ENCODE measurements at places on chromosomes 16 and 17.
A peak's percentile ranks its signal among the peaks of the same experiment; 100 is the strongest.

GRCh38 chr17:5248821-5249479 lies 14.3 kb upstream of the SCIMP start:
- no peak for DNase-seq

DNA sequence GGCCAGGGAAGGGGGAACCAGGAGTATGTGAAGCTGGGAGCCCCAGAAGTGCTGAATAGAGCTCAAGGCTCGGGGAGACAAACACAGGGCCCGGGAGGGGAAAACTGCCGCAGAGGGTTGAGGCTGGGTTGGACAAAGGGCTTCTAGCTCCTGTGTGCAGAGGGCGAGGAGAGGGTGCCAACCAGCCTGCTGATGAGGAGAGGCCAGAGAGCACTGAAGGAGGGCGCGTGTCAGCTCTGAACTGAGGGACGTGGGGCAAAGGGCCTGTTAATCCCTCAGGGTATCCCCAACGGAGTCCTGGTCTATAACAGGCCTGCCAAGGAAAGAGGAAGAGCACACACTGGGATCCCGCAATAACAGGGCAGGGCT lies 151.3 kb downstream of the C16orf78 start:
- no peak for DNase-seq

GRCh38 chr17:61000911-61001310 lies 323.3 kb downstream of the BCAS3 start:
- DNase-seq: no peak

DNA sequence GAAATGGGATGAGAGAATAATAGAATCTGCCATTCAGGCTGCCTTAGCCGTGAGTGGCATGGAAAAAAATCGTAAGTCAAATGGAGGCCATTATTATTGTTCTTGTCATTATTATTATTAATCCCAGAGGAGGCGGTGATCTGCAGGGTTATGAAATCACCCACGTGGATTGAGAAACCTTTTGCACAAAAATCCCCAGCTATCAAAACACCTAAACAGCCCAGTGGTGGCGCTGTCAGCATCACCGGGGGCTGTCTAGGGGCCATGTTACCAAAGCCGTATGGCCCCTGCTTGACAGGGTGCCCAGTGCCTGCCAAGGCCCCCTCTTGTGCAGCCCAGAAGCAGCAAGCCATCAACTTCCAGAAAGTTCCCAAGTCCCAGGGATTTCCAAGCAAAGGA lies 25.2 kb downstream of the CNGB1 start:
- no peak for DNase-seq

GRCh38 chr17:2336852-2337543 lies at the start of gene SGSM2:
Gene SGSM2, plus strand, starts transcription at chr17:2337501. Its CDS starts 188 bp downstream, at chr17:2337689.
- DNase-seq: peak; percentile 78

- DNase-seq: peak; percentile 45
Observed at GRCh38 chr17:13601776-13602551, at the start of gene HS3ST3A1. Gene HS3ST3A1, minus strand, starts transcription at chr17:13601929. Its CDS starts 800 bp downstream, at chr17:13601129.

- DNase-seq: peak; percentile 82
Observed at GRCh38 chr17:75876190-75876937, 2.0 kb downstream of the TRIM47 start.

DNA sequence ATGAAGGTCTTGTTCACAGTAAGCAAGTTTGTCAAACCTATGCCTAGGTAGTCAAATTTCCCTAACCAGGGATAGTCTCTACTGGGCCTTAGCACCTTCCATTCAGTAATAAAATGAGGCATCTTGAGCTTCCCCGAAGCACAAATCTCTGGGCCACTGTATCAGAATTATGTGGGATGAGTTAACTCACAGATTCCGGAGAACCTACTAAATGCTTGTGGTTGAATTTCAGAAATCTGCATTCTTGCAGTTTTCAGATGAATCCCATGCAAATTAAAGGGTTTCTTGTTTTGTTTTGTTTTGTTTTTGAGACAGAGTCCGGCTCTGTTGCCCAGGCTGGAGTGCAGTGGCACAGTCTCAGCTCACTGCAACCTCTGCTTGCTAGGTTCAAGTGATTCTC lies 478.8 kb upstream of the HSBP1 start:
- no peak for DNase-seq

DNA sequence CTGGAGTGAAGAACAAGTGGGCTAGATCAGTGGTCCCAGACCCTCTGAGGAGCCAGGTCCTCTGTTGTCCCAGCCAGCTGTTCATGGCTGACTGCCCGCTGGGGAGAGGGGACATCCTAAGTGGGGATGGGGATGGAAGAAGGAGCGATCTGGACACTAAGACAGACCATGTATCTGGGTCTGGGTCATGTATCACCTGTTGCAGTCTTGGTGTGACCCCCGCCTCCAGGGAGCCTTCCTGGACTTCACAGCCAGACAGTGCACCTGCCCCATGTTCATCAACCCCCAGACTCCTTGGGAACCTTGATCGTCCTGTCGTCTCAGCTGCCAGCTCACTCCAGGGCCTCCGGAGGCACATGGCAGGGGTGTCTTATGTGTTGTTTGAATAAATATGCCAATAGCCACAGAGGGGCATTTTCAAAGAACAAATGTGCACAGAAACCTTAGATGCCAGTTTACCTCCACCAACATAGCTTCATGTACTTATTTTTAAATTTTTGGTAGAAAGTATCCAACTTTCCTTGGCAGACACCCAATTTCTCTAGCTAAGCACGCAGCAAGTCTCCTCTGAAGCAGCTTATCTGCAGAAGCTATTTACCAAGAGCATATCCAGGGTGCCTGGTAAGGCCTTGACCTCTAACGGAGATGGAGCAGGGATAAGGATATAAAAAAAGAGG lies 43.2 kb downstream of the CRISPLD2 start:
- DNase-seq: no peak

GRCh38 chr16:31085411-31085810 lies 3.3 kb downstream of the PRSS53 start:
- no peak for DNase-seq

DNA sequence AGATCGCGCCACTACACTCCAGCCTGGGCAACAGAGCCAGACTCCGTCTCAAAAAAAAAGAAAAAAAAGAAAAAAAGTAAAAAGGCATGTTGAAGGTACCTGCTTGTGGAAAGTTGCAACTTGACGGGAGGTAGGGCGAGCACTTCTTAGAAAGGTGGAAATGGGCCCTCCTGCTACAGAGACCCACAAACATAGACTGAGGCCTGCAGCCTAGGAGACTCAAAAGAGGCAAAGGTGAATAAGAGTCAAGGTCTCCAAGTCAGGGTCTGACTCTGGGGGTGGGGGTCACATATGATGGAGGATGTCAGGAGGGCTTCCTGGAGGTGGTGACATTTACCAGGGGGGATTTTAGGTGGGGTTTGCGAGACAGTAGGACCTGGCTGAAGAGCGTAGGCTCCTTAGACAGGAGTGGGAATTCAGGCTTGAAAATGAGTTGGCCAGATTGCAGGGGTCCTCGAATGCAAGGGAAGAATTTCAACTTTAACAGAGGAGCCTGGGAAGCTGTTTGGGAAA lies 303.0 kb downstream of the SEC14L1 start:
- no peak for DNase-seq

DNA sequence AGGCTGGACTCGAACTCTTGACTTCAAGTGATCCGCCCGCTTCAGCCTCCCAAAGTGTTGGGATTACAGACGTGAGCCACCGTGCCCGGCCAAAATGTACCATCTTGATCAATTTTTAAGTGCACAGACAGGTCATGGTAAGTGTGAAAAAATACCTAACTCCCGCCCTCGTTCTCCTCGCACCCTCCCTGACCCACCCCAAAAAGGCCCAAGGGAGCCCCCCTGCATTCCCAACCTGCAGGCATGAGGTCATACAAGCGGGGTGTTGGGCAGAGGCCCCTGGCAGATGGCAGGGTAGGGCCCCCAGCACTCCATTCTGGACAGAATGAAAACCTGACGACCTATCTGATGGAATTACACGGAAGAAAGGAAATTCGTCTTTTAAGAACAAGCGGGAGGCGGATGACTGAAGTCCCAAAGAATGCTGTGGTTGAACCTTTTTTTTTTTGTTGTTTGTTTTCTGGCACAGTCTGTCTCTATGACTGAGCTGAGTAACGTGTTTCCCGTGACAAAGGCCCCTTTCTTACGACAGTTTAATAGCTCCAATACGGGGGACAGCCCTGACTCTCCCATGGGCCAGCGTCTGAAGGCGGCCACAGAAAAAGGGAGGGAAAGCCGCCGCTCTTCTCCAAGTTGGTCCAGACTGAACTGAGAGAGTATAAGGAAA lies 376.4 kb downstream of the SLC39A11 start:
- no peak for DNase-seq

DNA sequence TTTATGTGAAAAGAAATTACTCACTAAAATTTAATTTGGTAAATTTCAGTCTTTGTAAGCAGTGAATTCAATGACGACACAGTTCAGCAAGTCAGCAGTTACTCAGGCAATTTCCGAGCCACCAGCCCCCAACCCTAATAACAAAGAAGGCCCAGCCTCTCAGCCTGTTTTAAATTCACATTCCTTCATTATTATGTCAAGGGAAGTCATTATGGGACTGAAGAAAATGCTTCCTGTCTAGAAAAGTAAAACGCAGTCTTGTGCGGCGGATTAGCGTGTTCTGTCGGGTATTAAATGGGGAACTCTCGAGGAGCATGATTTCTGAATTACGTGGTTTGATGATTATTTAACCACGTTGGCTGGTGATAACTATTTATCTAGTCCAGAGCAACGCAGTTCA lies 177.6 kb downstream of the AIPL1 start:
- DNase-seq: no peak

DNA sequence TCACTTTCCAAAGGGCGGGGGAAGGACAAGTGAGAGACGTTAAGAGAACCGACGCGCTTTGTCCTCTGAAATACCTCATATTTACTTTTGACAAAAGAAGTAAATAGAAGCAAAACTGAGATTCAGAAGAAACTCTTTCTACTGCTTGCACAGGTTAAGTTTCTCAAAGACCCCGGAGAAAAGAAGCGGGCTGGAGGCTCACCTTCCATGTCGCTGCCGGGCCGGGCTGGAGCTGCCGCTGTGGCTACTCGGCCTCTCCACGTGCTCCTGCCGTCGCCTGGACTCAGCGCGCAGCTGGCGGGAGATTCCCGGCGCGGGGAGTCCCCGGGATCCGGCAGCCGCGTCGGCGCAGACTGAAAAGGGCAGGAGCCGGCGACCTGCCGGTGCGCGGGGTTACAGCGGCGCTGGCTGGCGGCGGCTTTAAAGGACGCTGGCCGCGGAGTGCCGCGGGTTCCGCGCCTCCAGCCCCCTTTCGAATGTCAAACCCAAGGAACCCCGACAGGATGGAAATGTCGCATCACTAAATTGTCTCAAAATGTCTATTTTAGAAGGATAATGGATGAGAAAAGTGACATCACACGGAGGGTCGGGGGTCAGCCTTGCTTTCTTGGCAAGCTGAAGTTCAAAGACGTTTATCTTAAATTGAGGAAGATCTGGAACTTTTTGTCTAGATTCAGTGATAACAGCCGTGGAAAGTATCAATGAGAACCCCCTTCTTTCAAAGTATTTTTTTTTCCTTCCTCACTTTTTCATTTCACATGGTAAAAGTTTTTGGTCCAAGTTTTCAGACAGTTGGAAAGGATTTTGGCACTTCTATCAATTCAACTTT lies at the start of gene IKZF3:
TSS of gene IKZF3 (minus strand) at position 395 of the 829 bp plus-strand sequence. CDS start at position 209, 186 bp downstream.
- DNase-seq: peak; percentile 90

DNA sequence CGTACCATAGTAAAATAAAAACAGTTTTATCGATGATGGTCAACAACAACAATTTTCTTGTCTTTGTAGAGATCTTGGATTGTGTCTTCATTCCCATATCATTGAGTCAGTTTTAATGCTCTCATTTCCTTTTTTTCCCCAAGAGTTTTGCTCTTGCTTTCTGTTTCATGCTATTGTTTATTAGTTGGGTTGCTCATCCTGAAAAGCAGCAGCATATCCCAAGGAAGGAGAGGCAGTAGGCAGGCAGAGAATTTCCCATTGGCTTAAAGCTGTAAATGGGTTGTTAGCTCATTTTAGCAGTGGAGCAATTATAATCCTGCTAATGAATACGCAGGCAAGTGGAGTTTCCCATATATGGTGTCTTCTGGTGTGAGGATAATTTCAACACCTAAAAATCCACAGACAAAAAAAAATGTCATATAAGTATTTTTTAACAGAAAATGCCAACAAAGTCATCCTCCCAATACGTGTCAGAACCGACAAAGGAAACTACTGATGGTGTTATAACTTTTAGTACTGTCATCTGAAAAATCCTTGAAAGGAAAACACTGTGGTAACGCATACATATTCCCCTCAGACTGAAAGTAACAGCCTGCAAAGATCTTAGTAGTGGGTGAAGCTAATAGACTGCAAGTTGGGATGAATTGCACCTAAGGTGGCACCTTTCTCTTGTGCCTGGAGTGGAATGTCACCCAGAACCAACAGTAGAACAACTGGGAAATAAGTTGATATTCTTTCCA lies 218.3 kb downstream of the FTO start:
- DNase-seq: no peak

DNA sequence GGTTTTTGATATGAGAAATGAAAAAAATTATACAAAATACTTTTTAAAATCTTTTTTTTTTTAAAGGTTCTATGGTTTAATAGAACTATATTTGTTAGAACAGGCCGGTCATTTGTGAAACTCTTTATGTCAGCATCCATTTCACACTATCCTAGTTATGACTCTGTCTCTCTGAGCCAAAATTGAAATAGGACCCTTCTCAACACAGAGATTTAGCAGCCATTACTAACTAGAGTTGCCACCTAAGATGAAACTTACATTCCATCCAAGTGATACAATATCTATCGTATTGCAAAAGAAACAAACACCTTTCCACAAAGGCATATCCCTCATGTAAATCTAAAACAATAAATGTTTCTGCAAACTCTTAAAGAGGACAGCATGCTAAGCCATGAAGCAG lies 249.8 kb downstream of the CDH11 start:
- no peak for DNase-seq

DNA sequence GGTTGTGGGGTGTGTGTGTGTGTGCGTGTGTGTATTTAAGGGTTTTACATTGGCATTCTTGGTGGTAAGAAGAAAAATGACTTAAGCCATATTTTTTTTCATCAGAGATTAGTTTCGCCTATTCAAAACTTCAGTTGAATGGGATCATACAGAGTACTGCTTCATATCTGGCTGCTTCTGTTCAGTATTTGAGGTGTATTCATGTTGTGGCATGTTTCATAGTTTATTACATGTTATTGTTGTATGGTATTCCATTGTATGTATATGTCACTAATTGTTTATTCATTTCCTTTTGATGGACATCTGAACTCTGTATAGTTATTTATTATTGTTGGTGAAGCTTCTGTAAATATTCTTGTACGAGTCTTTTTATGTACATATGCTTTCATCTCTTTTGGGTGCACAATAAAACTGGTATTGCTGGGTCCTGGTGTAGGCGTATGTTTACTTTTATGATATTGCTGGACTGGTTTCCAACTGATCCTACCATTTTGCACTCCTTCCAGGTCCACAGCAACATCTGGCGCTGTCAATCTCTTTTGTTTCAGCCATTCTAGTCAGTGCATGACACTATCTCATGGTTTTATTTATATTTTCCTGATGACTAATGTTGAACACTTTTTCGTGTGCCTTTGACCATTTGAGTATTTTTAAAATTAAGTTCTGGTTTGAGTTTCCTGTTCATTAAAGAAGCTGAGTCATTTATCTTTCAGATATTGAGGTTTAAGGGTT lies 77.4 kb upstream of the MAF start:
- no peak for DNase-seq

DNA sequence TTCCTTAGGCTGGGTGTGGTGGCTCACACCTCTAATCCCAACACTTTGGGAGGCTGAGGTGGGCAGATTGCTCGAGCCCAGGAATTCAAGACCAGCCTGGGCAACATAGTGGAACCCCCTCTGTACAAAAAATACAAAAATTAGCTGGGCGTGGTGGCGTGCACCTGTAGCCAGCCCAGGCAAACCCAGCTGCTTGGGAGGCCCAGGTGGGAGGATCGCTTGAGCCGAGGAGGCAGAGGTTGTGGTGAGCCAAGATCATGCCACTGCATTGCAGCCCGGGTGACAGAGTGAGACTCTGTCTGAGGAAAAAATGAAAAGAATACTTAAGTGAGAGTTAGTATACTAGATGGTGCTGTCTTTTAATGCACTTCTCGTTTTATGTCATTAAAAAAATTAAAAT lies 15.1 kb downstream of the PPM1D start:
- DNase-seq: no peak

All from stimulated activated CD4-positive, alpha-beta T cell treated with anti-CD3 and anti-CD28 coated beads, Interleukin-15, amount 100 ng/mL, for 24 hours (primary cell).